Fibroblast of lung (primary cell): ENCODE measurements at places on chromosomes 1 and 21. TPM values are rescaled to one million over a fixed set of nuclear protein-coding genes. Genes with fewer than 3 reads are reported as not detected.

The GATAD2B gene
- 3.3 and 4.8 TPM in 2 replicates for total RNA-seq

The GPR37L1 gene
- total RNA-seq: not detected in 2 replicates

The SPATA1 gene
- total RNA-seq: 1.0 and 1.7 TPM in 2 replicates

The IVL gene
- not detected in 2 replicates for total RNA-seq

DNA sequence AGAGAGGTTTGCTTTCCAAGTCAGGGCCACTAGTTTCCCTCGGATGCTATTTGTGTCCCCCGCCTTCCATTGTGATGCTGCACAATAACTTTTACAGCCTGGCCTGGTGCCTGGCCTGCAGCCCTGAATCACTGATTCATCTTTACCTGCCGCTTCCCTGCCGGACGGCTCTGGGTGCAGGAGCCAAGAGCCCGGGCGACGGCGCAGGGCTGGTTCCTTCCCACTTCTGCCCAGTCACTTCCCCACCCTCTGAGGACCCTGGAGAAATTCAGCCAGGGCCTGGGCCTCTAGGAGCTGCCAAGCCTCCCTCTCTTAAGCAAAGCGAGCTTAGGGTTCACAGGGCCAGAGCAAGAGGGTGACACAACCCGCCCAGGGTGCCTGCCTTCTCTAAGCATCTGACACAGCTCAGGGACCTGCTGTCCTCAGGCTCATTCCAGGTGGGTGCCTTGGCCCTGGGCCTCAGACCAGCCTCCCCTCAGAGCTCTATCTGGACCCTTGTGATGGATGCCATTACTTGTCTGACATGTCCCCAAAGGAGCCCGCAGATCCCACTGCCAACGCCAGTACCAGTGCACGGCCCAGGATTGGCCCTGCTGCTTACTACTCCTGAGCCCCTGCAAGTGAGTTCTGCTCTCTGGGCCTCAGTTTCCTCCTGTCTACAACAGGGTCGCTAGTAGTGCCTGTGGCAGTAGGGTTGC is 381.0 kb upstream of the VAMP3 start:
- DNase-seq: no peak

- DNase-seq: no peak
These were observed 7.7 kb upstream of the ABL2 start for GRCh38 chr1:179237222-179237621.

DNA sequence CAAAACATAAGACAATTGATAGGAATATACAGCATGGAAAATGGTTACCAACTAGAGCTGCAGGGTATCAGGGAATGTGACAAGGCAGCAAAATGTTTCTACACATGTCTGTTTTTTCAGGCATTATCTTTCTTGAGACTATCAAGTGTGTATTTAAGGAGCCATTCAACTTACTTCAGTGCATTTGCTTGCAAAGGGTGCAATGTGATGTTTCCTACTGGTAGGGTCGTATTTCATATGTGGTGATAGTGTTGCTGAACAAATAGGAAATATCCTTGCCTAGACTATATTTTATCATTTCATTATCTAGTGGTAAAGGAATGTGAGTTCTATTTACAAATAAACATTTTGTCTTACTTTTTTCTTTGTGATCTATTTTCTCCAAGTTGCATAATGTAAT is 42.4 kb downstream of the PTPRC start:
- peak; percentile 68 for DNase-seq

- peak; percentile 84 for DNase-seq
These were observed 27.4 kb upstream of the KIRREL1 start for GRCh38 chr1:157966031-157966537.

DNA sequence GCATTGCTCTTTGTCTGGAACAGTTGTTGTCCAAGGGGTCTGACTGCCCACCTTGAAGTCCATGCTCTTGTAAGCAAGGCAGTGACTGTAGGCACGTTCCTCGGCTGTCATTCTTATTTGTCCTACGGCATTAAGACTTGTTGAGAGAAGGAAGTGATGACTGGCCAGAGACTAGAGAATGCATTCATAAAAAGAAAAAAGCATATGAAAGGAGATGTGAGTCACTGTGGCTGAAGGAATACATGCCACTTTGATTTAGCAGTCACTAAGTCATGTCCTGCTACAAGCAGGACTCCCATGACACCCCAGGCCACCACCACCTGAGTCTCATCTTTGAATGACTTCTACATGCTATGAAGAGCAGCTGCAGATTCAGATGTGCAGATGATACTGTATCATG is 50.5 kb downstream of the CNN3 start:
- no peak for DNase-seq

DNA sequence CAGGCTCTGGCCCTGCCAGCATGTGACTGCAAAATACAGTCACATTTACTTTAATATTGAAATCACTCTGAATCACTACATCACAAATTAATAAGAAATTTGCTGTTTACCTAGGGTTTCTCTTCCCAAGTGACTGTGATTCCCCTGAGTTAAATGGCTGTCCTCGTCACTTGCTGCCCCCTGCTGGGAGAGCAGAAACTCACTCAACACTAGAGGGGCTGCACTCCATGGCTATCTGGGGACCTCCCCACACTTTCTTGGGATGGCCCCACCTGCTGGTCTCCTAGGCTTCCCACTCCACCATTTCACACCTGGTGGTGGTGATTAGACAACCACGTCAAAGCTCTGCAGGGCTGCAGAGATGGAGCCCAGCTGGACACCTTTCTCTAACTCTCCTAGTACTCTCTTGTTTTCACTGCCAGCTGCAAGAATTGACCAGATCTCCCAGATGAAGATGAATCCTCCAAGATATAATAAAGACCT is 63.4 kb downstream of the CD2 start:
- DNase-seq: peak; percentile 21
